Esophagus squamous epithelium (tissue), 5 donors: ENCODE measurements at places on chromosomes 7 and 10.

DNA sequence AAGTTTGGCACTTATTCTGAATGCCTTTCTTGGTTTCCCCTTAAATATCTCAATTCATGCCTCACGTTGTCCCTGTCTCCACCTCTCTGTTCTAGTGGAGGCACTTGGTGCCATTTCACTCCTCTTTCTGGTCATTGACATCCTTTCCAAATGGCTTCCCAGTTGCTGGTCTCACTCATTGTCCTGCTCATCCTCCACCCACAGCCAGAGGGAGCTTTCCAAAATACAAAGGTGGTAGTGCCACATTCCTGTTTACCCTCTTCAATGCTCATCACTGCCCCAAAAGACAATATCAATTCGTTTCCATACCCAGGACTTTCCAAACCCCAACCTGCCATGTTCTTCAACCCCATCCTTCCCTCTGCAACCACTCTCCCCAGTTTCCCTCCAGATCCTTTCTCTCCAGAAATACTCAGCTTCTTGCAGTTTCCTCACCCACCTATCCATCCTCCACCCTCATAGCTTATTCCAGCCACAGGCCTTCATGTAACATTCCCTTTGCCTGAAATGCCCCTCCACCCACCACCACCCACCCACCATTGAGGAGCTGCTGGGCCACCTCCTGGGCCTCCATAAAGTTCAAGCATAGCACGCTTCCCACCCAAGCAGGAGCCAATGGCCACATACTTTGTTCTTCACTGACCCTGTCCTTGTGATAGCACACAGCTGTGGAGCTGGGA lies 63.1 kb upstream of the ADRB1 start:
- DNase-seq, result no peak

- no peak for DNase-seq
Observed at GRCh38 chr7:119936836-119937235, 336.1 kb upstream of the KCND2 start.

DNA sequence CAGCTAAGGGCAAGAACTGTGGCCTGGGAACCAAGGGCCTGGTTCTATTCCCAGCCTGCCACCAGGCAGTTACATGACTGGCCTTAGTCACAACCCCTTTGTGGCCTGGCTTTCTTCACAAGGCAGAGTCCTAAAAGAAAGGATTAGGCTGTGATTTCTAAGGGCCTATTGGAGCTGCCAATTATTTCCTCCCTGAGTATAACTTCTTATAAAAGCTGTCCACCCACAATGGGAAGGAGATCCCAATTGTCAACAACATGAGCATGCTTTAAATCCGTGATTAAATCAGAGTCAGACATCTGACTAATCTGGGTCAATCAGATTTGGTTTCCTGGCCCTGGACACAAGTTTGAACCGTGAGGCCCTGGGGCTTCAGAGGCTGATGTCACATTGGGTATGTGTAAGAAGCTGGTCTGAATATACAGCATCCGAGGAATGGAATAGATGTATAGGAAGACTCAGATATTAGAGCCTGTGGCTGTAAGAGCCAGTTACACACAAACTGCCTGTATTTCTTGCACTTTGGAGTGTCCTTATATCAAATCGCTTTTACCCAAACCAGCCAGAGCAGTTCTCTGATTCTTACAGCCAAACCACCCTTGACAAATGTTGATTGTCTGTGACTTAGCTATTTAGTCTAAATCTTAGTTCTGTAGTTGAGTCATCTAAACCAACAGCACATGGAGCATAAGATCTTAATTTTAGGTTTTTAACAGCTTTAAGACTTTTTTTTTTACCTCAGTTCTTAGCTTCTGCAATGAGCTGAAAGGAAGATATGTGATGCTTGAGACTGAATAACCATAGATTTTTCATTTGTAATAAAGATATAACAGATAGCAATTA lies 61.3 kb downstream of the ABCB4 start:
- no peak for DNase-seq

- no peak for DNase-seq
Observed at GRCh38 chr7:3955751-3956696, 655.0 kb downstream of the SDK1 start.

DNA sequence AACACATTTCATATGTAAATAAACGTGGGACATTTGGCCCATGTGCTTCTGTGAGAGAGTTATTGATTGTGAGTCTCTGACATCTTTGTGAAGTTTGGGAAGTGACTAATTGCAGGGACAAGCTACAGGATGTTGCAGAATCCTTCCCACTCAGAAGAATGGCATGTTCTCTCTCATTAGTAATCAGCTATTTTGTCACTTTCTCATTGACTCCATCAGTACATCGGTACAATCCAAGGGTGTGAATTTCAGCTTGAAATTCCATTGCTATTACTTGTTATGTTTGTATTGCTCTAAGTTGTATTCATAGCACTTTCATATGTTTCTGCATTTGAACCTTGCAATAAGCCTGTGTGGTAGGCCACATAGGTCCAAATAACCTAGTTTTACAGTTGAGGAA lies 100.0 kb upstream of the KCNMA1 start:
- no peak for DNase-seq

DNA sequence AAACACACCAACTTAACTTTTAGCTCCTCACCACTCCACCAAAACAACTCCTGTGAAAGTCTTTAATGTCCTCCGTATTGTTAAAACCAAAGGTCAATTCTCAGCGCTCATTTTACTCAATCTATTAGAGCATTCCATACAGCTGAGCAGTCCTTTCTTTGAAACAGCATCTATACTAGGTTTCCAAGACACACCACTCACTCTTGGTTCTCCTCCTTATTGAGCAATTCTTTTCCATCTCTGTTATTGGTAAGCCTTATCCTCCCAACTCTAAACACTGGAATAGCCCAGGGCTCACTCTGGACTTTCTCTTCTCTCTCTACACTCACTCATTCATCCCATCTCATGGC lies 34.9 kb downstream of the COA1 start:
- DNase-seq, result no peak

- DNase-seq, result no peak
Observed at GRCh38 chr7:125450749-125451148, 521.1 kb upstream of the POT1 start.

GRCh38 chr10:51770709-51771108 lies 71.3 kb upstream of the CSTF2T start:
- no peak for DNase-seq

DNA sequence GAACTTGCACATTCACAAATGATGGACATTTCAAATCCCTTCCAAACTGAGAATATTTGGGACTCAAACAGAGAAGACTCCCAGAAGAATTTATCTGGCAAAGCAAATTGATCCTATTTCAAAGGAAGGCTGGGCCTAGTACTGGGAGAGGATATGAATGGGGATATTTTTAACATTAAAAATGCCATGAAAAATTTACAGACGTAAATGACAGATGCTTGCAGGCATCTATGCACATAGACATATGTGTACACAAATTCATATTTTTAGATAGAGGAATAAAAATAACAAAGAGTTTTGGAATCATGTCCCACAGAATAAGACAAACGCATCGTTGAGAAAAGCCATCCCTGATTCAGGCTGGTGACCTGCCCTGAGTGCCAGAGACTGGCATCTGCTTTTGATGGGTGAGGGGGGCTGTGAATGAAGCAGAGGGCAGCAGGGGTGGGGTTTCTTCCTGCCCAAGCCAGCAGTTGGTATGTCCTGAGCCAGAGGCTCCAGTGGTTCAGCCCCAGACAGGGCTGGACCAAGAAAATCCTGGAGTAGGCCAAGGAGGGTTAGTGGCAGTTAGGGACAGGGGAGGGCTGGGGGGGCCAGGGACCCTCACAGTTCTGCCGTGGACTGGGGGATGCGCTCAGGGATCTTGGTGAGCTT lies 138.5 kb downstream of the SLIT1 start:
- DNase-seq, result no peak

DNA sequence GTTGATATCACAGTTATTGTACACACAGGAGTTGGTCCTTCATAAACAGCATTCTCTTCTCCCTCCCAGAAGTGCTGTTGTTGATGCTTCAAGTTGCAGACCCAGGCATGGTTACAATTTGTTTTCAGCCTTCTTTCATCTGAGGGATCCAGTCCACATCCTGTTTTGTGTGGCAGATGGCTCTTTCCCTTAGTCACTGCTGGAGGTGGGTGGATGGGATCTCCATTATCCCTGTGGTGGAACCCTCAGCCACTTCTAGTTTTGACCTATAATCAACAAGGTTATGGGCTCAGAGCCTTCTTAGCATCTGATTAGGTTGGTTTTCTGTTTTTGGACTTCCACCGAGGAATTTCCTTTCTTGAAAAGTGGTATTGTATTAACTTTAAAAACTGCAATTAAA lies 214.2 kb downstream of the SH2D4B start:
- no peak for DNase-seq

DNA sequence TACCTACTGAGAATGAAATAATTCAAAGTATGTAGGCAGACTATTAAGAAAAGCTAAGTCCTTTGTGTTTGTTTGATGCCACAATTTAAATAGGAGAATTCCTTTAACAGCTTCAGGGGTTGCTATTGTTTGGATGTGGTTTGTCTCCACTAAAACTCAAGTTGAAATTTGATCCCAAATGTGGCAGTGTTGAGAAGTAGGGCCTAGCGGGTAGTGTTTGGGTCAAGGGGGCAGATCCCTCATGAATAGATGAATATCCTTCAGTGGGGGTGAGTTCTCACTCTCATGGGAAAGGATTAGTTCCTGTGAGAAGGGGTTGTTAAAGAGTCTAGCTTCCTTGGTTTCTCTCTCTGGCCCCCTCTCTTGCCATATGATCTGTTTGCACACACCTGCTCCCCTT lies 97.0 kb downstream of the HGF start:
- no peak for DNase-seq

GRCh38 chr10:24444337-24444736 lies 235.4 kb downstream of the KIAA1217 start:
- no peak for DNase-seq

DNA sequence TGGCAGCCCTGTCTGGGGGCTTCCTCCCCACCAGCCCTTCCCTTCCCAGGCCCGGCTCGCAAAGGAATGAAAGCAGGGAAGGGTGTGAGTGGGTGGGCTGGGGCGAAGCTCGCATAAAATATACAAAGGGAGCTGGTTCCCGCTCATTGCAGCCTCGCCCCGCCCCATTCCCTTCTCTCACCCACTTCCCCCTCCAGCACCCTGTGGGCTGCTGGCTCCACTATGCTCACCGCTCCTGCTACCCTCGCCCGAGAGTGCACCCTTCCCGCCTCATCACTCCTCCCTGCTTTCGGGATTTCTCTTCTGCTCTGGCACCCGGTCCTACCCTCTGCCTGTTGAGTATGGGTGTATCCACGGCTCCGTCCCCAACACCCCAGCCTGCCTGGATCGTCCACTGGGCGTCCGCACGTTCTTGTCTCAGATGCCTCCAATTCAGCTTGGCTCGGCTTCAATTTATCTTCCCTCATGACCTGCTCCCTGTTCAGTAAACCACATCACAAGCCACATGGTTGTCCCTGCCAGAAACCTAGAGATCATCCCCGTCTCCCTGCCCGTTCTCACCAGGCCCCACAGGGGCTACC lies 14.4 kb upstream of the TTYH3 start:
- no peak for DNase-seq

- no peak for DNase-seq
Observed at GRCh38 chr7:100401811-100402210, 26.7 kb downstream of the ZCWPW1 start.

- DNase-seq, result no peak
Observed at GRCh38 chr10:92544296-92544695, 29.6 kb downstream of the IDE start.

GRCh38 chr10:94407668-94408067 lies 5.3 kb downstream of the TBC1D12 start:
- DNase-seq, result no peak

DNA sequence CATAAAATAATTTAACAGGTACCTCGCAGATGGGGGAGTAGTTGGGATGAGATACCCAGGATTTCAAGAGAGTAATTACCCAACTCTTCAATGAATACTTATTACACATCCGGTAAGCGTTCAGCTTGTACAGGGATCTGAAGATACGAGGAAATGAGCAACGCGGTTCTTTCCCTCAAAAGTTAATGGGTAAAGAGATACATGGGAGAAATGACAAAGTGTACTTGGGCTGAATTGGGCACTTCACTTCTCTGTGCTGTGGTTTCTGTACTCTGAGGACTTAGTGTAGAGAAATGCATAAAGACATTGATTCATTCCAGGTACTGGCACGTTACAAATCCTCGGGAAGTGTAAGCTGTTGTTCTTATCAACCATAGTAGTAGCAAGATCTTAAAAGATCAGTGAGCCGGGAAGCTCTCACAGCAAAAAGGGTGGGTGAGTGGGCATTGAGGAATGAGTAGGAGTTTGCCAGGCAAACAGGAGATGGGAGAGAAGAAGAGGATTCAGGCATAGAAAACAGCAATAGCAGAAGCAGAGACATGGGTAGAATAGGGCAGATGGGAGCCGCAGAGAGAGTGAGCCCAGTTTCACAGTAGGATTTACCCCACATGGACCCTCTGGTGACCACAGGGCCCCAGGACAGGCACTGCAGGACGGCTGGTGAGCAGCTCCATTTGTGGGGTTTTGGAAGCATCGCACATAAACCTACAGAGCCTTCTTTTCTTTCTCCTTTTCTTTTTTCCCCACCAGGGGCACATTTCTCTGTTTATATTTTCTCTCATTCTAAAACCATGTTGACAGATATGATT lies 304.3 kb upstream of the PITRM1 start:
- DNase-seq, result no peak

GRCh38 chr10:117544004-117544701 lies 1.6 kb downstream of the EMX2 start:
- no peak for DNase-seq

DNA sequence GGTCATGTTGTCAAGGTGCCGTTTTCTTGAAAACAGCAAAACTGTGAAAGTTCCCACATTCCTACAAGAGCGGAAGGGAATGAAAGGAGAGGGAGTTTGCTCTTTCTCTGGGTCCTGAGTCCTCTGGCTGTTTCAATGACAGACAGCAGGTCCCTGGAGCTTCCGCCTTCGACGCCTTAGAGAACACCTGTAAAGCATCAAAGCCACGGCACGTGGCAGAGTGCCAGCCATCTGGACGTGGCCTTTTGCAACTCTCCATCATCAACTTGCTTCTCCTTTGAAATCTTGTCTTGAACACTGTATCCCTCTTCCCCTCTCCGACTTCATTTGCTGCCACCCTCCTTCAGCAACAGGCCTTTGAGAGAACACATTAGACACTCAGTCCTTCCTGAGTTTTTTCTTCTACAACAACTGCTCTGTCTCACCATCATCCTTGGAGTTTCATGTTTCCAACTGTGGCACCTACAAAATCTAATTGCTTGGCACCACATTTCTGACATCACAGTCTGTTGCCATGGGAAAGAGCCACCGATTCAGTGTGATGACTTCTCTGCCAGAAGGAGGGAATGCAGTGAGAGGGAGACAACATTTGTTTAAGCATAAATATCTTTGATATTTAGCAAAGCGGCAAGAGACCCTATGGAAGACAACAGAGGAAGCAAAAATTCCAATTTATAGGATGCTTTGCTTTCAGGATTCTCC lies 204.9 kb upstream of the PTER start:
- DNase-seq, result no peak
